Ammon's horn (tissue), 1 donor: ENCODE measurements at places on chromosomes 6 and 20.

DNA sequence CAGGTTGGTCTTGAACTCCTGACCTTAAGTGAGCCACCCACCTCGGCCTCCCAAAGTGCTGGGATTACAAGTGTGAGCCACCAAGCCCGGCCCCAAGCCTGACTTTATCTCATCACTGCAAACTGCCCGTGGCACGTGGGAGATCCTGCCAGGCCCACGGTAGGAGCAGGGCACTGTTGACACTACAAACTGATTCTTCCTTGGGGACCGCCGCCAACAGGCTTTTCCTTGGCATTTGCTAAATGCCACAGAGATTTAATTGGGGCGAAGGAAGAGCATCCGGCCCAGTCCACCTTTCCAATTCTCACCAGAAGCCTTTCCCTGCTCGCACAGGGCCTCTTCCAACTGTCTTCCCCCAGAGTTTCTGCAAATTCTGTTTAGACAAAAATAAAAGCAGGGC lies 11.0 kb downstream of the ATP9A start:
- DNase-seq, result no peak

- no peak for DNase-seq
Observed at GRCh38 chr20:1788044-1788443, 107.2 kb upstream of the SIRPA start.

DNA sequence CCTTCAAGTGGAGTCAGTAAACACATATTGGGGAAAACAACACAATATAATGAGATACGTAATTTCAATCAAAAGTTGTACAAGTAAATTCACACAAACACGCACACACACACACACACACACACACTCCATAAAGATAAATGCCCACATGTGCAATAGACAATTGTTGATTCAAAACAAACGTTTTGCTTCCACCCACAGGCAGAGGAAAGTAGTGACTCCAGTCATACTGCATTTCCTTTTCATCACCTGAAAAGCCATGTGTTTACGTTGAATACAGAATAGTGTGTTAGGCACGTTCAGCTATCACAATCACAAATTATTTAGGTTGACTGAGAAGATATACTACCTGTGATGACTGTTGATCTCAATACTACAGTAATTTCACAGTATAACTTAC lies 443.8 kb upstream of the MANEA start:
- no peak for DNase-seq

DNA sequence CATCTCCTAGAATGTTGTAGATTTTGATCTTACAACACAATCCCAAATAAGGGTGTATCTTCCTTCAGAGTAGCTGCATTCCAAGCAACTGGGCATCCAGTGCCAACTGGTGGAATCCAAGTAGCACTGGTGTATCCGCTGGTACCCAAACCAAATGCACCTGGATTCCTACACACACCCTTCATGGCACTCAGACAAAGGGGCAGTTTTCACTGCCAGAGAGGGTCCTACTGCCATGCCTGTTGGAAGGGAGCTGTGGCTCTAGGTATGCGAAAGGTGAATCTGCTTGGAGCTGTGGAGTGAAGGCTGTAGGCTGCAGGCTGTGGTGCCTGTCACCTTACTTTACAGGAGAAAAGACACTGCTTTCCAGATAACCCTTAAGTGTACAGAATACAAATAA lies 17.0 kb upstream of the CLDN20 start:
- no peak for DNase-seq

GRCh38 chr6:45428727-45429126 lies 51.0 kb upstream of the SUPT3H start:
- DNase-seq, result no peak

DNA sequence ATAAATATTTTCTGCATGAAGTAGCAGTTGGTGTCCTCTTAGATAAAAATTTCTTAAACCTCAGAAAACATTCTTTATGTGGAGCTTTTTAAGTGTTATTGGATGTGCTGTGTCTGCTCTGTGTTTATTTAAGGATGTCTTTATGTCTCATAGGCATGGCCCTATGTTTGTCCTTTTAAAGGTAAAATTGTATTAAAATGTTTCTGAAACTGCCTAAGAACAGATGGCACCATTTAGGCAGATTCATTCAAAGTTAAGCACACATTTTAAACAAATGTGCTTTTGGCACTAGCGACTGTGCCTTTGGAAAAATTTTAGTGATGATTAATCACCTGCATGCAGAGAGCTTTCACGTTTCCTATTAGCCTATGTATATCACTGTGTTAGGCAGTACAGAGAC lies 125.2 kb downstream of the KIF6 start:
- DNase-seq, result peak; percentile 22

GRCh38 chr6:158849899-158850806 lies 31.0 kb upstream of the EZR start:
- DNase-seq, result no peak

DNA sequence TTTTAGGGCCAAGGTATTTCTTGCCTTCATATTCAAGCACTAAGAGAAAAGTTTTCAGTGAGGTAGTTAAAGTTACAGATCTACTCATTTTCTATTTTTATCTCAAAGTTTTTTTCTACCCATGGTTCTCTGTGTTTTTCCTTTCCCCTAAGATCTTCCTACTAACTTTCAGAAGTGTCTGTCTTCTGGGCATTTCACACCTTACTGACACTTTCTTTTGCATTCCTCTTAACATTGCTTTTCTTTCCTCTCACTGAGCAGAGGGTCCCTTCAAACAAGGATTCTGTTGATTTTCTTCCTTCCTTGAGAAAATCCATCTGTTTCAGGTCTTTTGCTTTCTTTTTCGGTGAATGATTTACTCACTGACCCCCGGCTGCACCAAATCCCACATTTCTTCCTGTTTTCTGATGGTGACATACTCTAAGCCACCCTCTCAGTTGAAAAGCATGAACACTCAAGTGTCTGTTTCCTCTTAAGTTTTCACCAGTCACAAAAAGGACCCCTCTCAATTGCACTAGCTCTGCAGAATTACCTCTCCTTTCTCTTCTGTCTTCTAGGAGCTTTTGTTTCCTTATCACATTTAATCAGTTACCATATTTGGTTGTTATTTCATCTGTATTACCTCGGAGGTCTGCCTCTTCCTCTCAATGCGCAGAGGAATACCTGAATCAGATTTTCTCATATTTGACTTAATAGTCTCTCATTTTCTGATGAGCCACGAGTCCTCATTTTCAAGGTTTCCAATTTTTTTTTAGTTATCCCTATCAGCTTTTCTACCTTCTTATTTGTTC lies 73.5 kb upstream of the RNF217 start:
- no peak for DNase-seq

DNA sequence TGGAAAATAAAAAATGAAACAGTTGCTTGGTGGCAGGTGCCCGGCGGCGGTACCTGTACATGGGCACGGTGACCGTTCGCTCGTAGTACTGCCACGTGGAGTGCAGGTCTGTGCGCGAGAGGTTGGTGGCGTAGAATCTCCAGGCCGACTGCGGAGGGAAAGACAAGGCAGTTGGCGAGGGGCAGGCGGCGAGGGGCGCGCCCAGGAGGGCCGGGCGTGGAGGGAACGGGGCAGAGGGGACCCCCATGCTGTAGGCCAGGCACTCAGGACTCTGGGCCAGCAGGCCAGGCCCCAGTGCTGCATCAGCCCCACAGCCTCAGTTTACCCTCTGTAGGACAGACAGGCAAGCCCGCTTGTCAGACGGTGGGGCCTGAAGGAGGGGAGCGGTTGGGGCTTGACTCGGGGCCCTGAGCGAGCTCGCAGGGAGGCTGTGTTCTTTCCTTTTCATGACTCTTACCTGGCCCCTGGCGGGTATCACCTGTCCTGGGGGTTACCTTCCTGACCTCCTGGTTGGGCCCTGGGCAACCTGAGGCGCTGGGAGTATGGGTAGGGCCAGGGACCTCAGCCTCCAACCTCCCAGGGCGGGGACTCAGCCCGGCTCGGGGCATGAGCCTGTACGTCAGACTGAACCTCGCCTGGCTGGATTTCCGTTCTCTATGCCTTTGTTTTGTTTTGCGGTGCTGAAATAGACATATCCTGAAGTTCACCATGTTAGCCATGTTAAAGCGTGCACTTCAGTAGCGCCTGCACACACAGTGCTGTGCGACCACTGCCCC lies 38.5 kb downstream of the KCNQ2 start:
- DNase-seq, result no peak

GRCh38 chr20:32189691-32190615 lies 17.6 kb downstream of the PLAGL2 start:
- peak; percentile 44 for DNase-seq

- no peak for DNase-seq
Observed at GRCh38 chr20:52975803-52976531, 3.8 kb downstream of the TSHZ2 start.

GRCh38 chr6:44678252-44678935 lies 290.9 kb downstream of the CDC5L start:
- no peak for DNase-seq

DNA sequence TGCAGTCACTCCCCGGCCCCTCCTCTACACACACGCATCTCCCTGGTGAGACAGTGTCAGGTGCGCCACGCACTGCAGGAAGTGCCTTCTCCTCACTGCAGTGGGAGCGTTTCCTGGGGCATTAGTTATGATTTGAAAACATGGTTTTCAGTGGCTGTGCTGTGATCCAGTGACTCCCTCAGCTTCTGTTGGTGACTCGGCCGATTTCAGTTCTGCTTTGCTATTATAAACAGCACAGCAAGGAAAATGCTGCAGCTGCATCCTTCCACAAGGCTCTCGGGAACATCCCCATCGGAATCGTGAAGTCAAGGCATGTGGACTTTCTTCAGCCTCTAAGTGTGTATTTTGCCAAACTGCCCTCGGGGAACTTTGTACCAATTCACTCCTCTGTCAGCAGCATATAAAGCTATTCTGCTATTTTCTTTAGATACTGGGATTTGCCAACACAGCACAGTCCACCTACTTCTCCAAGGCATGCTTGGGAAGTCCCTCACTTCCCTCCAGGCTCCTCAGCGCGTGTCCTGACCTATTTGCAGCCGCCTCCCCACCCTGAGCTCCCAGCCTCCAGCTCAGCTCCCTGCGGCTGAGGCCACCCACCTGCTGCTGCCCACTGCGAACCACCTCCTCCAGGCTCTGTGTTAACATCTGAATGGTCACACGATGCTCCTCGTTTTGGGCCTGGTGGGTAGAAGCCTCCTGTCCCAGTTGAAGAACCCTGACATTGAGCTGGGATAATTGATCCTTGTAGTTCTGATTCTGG lies 54.5 kb downstream of the GINS1 start:
- no peak for DNase-seq

DNA sequence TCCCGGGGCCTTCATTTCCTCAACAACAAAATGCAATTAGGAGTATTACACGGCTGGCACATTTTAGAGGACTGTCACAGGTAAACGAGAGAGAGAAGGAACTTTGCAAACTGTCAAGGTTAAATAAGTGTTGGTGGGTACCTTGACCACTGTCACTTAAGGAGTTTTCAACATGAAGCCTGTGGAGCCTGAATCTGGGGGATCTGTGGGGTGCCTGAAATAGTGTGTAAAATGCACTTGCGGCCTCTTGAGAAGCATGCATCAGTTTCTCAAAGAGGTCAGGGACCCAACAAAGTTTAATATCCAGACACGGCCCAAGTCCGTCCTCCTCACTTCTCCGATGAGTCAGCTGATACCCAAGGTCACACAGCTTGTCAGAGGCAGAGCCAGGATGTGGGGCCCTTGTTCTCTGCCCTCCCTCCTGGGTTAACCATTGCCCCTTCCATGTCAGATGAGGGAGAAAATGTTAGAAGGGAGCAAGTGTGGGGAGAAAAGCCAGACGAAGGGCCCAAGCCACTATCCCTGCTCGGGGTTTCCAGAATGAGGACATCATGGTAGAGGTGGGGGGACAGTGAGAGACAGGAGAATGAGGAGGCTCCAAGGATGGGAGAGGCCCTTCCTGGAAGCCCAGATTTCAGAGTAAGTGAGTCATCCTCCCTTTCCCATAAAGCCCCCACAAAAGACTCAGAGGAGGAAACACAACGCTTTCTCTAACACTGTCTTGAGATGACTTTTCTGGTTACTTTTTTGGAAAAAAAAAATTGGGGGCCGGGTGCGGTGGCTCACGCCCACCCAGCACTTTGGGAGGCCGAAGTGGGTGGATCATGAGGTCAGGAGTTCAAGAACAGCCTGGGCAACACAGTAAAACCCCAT lies 42.2 kb downstream of the C6orf132 start:
- DNase-seq, result no peak

DNA sequence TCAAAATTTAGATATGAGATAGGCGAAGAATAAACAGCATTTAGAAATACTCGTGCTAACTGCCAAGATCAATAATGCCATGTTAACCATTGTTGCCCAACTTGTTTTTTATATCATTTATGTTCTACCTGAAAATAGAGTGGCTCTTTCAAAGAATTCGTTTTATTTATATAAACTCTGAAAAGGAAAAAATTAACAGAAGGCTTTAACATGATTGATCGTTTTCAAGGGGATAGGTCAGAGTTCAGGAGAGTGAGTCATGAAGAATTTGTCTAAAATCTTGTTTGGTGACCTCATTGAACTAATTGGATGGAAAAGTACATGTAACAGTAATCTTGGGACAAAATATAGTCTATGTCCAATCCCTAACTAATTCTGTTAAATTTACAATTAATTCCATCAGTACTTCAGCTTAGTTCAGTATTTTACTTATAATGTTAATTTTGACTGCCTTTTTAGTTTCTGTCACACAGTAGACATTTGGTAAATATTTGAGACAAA lies 11.1 kb upstream of the ELOVL2 start:
- no peak for DNase-seq

- no peak for DNase-seq
Observed at GRCh38 chr6:91708534-91708933, 1121.7 kb upstream of the MAP3K7 start.

- DNase-seq, result no peak
Observed at GRCh38 chr6:123770247-123770949, 33.3 kb upstream of the NKAIN2 start.

DNA sequence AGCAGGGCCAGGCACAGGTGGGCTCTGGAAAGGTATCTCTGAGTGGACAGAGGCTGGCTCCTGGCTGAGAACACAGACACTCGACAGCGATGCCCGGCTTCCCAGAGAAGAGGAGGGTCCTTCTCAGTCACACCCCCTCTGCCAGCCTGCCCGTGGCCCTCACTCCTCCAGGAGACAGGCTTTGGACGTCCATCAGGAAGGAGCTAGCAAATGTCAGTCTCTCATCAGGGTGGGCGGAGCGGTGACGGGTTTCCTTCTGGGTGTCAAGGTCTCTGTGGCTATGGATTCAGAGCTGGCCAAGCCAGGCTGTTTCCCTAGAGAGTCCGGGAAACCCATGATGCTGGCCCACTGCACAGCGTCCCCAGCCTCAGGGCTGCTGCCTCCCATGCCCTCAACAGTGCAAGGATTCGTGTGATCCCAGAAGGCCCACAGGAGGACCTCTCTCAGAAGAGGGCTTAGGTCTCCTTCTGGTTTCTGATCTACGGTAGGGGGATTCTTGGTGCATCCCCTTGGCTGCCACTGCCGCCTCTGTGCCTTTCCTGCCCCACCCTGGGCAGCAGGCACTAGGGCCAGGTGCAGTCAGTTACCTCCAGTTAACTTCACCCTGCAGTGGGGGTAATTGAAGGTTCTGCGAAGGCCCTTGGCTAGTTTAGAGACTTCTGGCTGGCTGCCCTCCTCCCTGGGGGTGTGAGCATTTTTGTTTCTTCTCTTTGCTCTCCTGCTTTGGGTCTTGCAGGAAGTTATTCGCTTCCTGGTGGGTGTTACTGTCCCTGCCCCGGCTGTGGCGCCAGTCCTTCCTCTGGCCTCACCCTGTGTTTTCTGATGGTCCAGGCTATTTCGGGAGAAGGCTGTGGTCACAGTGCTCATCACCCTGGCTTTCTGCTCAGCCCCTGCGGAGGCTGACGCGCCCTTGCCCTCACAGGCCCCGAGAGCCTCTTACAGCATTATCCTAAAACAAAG lies 80.2 kb downstream of the CDH4 start:
- no peak for DNase-seq
